ENCODE measurements at places on chromosomes 2 and 18.
A peak's percentile ranks its signal among the peaks of the same experiment; 100 is the strongest.

GRCh38 chr2:235536711-235537110 is 42.9 kb downstream of the AGAP1 start:
- no peak for DNase-seq

DNA sequence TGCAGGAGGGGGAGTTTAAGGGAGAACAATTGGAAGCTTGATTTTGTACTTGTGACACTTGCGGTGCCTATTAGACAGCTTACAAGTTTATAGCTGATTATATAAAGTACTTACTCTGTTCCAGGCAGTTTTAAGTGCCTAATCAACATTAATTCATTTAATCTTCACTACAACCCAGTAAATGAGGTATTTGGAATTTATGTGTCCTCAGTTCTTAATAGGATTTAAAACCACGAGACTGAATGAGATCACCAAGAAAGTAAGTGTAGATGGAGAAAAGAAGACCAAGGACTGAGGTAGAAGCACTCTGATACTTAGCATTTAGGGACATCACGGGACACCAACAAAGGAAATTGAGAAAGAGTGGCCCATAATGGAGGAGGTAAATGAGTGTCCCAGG is 49.8 kb downstream of the ZC3H15 start:
- no peak for DNase-seq

- DNase-seq = no peak
Measured at GRCh38 chr2:45127321-45127720, 118.1 kb upstream of the SIX2 start.

DNA sequence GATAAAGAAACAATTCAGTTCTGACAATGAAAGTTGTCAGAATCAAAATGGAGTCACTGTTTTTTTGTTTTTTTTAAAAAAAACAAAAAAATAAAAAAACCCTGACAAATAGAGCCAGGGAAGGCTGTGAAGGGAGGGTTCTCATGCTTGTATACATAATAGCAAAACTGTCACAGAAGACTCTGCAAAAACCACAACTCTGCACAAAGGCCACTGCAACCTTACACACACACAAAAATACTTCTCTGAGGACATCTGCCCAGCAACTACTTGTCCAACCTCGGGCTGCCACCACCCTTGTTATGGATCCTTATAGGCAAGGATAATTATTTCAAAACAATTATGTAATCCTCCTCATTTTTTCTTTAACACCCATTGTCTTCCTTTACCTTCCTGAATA is 41.9 kb upstream of the C2orf66 start:
- DNase-seq = no peak

- DNase-seq = no peak
Measured at GRCh38 chr2:241425368-241425767, 69.3 kb downstream of the FARP2 start.

DNA sequence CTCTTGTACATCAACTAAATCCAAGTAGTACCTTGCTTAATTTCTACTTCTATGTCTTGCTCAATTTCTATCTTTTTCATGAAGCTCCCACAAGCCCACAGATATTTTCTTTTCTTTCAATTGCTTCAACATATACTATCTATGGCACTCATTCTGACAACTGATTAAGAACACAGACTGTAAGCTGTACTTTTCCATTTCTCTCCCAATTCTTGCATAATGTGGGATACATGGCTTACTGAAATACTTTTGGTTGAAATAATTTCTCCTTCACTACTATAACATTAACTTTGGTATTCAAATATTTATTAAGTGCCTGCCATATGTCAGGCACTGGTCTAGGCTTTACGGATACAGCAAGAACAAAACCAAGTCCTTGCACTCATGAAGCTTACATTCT is 84.8 kb downstream of the GORASP2 start:
- no peak for DNase-seq

GRCh38 chr18:44602380-44602779 is 78.3 kb upstream of the SETBP1 start:
- DNase-seq = no peak

DNA sequence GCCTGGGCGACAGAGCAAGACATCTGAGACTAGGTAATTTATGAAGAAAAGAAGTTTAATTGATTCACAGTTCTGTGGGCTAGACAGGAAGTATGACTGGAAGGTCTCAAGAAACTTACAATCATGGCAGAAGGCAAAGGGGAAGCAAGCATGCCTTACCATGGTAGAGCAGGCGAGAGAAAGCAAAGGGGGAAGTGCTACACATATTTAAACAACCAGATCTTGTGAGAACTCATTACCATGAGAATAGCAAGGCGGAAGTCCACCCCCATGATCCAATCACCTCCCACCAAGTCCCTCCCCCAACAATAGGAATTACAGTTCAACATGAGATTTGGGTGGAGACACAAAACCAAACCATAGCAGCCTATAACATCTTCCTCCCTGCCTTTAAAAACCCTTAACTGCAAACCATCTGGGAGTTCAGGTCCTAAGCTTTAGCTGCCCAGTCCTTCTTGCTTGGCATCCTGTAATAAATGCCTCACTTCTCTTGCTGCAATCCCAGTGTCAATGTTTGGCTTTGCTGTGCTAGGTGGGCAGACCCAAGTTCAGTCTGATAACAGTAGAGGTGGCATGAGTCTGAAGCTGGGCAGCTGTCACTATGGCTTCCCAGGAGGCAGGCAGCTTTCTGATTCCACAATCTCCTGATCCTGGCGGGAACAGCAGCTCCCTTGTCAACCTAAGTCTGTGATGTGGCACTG is 11.2 kb upstream of the SP5 start:
- DNase-seq = no peak

DNA sequence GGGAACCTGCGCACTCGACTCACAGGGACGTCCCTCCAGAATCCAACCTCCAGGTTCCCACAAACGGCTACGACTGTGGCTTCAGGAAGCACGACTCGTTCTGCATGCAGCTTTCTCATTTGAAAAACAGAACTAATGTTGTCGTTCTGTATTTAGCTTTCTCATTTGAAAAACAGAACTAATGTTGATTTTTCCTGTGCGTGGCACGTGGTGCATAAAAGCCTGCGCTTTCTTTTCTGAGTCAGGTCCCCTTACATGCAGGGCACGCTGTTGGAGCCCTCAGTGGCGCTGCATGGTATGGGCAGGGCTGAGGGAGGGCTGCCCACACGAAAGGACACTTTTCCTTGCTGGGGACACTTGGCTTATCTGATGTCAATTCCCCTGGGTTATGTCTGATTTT is 124.3 kb downstream of the TMEM18 start:
- no peak for DNase-seq

GRCh38 chr2:135182601-135183000 is 130.5 kb downstream of the RAB3GAP1 start:
- no peak for DNase-seq

GRCh38 chr18:59907172-59907571 is 7.4 kb downstream of the PMAIP1 start:
- no peak for DNase-seq

DNA sequence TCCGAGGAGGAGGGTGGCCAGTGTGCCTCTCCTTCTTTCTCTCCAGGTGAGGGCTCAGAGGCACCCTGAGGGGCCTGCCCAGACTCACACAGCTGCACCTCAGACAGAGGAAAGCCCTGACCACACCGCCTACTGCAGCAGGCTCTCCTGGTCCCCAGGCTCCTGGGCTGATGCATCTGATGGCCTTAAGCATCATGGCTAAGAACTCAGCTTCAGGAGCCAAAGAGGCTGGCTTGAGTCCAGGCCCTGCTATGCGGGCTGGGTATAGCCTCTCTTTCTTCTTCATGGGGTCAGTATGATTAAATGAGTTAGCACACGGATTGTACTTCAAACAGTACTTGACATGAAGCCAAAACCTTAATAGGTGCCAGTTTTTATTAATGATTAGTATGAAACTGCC is 89.6 kb downstream of the TGFA start:
- DNase-seq = no peak

- no peak for DNase-seq
Measured at GRCh38 chr2:75142081-75142480, 57.2 kb downstream of the TACR1 start.

GRCh38 chr2:64029116-64029665 is 10.0 kb upstream of the VPS54 start:
- DNase-seq = no peak

GRCh38 chr2:26184121-26184520 is 11.2 kb downstream of the GAREM2 start:
- DNase-seq = no peak

GRCh38 chr2:60821587-60822302 is 59.6 kb upstream of the REL start:
- DNase-seq = no peak

- DNase-seq = no peak
Measured at GRCh38 chr2:145273840-145274239, 753.9 kb upstream of the ZEB2 start.

- DNase-seq = no peak
Measured at GRCh38 chr18:44837482-44838180, 156.9 kb downstream of the SETBP1 start.

DNA sequence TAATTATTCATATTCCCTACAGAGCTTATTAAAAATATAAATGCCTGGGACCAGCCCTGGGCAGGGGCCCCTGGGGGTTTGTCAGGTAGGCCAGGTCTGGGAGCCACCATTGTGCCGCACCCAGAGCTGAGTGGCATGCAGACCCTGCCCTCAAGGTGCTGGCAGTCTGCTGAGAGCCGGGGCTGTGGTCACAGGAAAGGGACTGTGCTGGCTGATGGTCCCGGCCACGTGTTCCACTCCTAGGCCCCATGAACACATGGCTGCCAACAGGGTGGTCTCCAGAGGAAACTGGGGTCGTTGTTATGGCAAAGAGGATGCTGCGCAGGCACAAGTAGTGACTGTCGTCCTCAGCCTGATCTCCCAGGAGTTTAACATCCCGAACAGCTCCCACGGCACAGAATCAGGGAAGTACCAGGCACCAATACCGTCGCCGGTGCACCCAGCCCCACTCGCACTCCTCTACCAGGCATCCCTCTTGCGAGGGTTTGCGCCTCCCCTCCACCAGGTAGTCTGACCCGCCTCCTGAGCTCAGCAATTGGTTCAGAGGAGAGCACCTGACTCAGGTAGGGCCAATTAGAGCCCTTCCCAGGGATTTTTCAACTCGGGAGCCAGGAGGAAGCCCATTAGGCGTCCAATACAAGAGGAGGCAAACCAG is 39.2 kb upstream of the BIN1 start:
- DNase-seq = no peak

DNA sequence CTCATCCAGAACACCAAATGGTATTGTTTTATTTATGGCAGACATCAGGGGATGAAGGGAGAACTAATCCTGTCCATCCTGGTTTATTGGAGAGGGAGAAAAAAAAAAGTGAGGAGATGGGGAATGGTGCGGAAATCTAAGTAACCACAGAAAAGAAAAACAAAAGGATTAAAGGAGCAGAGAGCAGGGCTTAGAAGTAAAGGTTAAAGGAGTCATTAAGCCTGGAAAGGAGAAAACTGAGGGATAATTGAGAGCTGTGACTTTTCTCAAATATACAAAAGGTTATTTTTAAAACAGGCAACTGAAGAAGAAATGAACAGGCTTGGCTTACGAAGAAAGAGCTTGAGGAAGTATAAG is 127.2 kb upstream of the PPP1CB start:
- no peak for DNase-seq

GRCh38 chr18:62588217-62588616 is 65.4 kb downstream of the ZCCHC2 start:
- DNase-seq = no peak

DNA sequence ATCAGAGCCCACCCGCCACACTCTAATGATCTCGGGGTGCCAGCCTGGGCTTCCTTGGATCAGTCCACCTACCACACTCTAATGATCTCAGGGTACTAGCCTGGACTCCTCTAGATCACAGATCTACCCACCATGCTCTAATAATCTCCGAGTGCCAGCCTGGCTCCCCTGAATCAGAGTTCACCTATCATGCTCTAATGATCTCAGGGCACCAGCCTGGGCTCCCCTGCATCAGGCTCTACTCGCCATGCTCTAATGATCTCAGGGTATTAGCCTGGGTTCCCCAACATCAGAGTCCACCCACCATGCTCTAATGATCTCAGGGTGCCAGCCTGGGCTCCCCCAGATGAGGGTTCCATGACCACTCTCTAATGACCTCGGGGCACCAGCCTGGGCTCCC is 48.1 kb downstream of the EIPR1 start:
- no peak for DNase-seq

GRCh38 chr2:159072795-159073194 is 104.4 kb downstream of the TANC1 start:
- DNase-seq = no peak

DNA sequence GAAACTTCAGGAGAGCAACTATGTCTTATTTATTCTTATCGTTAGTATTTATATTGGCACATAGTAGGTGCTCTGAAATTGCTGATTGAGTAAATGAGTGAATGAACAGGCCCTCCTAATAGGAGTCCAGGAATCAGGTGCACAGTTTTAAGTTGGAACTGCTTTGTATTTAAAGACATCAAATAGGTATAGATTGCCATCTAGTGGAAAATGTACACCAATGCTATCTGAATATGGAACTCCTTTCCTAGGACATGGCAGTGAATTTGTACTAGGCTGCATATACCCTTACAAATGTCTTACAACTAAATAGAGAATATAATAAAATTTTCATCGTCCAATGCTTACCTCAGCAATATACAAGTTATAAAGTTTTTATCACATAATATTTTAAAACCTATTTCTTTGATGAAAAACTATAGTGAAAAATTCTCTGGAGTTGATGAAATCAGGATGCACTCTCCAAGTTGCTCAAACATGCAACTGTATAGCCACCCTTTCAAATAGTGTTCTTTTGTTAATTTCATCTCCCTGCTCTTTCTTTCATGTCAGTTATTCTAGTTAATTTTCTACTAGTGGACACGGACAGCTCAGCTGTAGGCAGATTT is 318.9 kb upstream of the SYT4 start:
- peak; percentile 10 for DNase-seq

DNA sequence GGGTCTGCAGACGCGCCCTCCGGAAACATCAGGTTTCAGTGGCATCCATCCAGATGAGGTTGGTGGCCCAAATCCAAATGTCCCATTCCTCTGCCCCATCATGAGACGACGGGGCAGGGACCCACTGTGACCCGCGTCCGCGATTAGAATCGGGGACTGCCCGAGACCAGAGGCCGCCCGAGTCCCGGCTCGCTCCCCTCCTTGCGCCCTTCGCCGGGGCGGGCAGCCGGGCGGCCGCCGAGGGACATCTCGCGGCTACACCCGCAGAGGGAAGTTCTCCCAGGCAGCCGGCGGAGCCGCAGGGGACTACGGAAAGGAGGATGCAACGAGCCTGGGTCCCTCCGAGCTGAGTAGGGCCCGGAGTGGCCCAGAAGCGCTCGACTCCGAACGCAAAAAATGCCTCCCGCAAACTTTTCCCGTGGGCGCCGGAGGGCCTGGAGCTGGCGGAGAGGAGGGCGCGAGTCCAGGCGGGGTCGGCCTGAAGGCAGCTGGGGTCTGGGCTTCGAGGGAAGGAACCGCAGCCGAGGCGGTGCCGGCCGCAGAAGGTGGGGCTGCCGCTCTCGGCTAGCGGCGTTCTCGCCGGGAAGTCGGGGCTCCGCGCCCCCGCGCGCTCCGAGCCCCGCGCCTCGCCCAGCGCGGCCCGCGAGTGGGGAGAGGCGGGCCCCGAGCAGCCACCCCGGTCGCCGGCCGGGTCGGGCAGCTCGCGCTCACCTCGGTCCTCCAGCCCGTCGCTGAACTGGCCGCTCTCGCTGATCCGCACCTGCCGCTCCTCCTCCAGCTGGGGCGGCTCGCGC is 580 bp downstream of the TMEM163 start:
- DNase-seq = peak; percentile 50

- no peak for DNase-seq
Measured at GRCh38 chr18:22604390-22604985, 186.8 kb upstream of the CTAGE1 start.

Measured in HEK293T (cell line).